Stimulated activated CD4-positive, alpha-beta T cell treated with anti-CD3 and anti-CD28 coated beads, Interleukin-1b, Interleukin-23, amount 100 ng/mL, for 24 hours (primary cell): ENCODE measurements at places on chromosomes 7 and 10.

- DNase-seq, result no peak
Measured at GRCh38 chr10:113454341-113455061, 98.4 kb upstream of the HABP2 start.

GRCh38 chr7:74164985-74165456, 9.1 kb upstream of the EIF4H start:
- DNase-seq, result no peak

DNA sequence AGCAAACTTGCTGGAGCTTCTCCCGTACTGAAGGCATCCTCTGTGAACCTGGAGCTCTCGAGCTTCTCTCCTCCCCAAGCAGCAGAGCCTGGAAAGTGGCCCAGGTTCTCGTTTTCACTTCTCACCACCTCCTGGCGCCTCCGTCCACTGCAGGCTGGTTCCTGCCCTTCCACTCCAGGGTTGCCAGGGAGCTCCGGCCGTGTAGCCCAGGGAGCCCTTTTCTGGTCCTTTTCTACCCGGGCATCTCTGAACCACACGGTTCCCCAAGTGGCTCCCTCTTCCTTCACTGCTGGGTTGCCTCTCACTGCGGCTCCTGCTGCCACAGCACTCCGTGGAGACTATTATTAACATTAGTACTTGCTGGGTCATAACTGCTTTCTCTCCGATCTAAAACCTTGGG, 208.6 kb upstream of the PPP2R2D start:
- no peak for DNase-seq

DNA sequence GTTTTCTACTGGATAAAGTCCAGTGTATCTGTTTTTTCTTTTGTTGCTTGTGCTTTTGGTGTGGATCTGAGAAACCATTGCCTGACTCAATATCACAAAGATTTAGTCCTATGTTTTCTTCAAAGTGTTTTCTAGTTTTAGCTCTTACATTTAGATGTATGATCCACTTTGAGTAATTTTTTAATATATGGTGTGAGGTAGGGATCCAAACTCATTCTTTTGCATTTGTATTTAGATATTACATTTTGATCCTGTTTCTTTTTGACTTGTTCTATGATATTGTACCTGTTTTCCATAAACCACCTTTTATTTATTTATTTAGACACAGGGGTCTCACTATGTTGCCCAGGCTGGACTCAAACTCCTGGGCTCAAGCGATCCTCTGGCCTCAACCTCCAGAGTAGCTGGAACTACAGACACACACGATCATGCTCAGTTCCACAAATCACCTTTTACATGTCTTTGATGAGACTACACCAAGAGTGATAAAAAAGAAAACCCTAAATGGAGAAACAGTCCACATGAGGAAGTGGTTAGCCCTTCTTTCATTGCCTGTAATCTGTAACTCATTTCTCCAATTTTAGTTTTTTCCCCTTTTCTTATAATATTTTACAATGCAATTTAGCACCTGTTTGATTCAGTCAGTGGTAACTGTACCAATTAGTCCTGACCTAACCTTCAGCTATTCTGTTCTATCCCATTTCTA, 86.0 kb downstream of the SLC37A3 start:
- no peak for DNase-seq

DNA sequence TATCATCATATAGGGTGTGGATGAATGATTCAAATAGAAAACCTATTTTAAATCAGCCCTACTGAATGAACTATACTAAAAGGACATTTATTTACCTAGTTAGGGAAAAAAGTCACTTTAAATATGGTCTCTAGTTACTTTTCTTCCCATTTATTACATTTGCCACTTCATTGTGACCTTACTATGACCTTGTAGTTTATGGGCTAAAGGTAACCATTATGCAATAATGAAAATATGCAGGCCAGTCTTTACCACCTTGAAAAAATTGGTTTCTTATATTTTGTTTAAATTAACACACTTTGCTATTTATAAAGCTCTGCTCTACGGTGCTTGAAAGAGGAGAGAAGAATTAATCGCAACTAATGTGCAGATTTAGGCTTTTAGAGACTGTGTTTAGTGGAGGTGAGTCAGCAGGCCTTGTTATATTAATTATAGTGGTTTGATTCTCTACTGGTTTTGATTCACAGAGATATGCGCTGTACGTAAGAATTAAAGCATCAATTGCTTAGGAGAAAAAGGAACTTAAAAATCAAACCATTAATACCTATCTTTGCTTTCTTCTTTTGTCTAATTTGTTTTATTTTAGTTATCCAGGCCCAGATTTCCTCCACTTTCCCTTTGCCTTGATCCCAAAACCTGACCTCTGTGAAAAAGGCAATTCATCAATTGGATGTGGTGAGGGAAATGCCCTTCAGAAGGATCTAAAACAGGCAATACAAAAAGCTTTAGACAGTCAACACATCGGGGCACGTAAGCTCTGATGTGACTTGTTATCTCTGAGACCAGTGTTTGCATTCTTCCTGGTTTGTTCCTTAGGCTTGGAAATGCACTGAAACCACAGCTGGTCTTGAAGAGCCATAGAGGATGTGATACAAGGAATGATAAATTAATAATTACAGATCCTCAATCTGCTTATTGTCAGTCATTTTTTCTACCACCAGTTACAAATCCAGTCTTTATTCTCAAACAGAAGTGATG, 141.2 kb upstream of the HDAC9 start:
- no peak for DNase-seq
